Activated CD4-positive, alpha-beta T cell treated with anti-CD3 and anti-CD28 coated beads, Interleukin-2, amount 10 ng/mL, durations not matched to agents 7 days and 5 days (primary cell): ENCODE measurements at places on chromosomes 11 and 22.
A peak's percentile ranks its signal among the peaks of the same experiment; 100 is the strongest.

GRCh38 chr11:19181531-19182261, 20.1 kb downstream of the CSRP3 start:
- no peaks in the 10 kb centered on the region for H3K27me3 ChIP-seq
- peaks cover 7% of the 10 kb centered on the region for H3K36me3 ChIP-seq
- no peak overlapping the region for H3K4me3 ChIP-seq
- H3K4me1 ChIP-seq, result no peaks in the 10 kb centered on the region
- DNase-seq, result no peak

GRCh38 chr11:102846292-102846691, 2.9 kb upstream of the MMP3 start:
- DNase-seq, result no peak
- H3K36me3 ChIP-seq, result no peaks in the 10 kb centered on the region
- no peaks in the 10 kb centered on the region for H3K4me1 ChIP-seq
- peaks cover 8% of the 10 kb centered on the region for H3K27me3 ChIP-seq
- H3K27ac ChIP-seq, result no peak overlapping the region

DNA sequence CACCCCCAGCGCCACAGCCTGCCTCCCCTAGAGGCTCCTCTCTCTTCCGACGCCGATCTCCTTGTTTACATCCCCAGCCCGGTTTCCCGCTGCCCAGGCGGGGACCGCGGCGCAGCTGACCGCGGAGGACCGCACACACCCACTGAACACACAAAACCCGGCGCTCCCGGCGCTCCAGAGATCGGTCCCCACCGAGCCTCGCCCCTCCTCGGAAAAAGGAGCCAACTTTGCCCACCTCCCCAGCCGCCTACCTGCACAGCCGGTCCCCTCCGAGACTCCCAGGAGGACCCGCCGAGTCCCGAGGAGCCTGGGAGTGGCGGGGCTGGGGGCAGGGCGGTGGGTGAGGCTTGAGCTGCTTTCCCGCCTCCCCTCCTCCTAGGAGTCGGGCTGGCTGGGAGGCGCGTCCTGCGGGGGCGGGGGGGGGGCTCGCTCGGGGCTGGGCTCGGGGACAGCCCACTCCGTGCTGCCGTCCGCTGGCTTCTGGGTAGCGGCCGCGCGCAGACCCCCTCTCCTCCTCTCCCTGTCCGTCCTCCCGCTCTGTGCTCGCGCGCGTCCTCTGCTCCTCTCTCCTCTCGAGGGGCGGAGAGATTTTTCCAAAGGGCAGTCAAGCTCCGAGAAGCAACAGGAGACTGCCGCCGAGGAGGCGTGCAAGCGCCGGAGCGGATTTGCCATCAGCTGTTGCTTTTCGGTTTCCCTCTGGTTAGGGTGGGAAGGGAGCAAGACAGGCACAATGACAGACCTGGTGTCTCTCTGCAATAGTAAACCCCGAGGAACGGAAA, at the start of gene FXYD6:
Gene FXYD6, minus strand, starts transcription at position 318 of the 779 bp plus-strand sequence. CDS start 33,882 bp downstream, outside the sequence.
- H3K36me3 ChIP-seq, result no peaks in the 10 kb centered on the region
- H3K4me3 ChIP-seq, result peak within 1 kb of the TSS; percentile 53
- H3K27me3 ChIP-seq, result peaks cover 65% of the 10 kb centered on the region
- no peak within 1 kb of the TSS for H3K27ac ChIP-seq
- no peak for DNase-seq
- H3K4me1 ChIP-seq, result peaks cover 40% of the 10 kb centered on the region

DNA sequence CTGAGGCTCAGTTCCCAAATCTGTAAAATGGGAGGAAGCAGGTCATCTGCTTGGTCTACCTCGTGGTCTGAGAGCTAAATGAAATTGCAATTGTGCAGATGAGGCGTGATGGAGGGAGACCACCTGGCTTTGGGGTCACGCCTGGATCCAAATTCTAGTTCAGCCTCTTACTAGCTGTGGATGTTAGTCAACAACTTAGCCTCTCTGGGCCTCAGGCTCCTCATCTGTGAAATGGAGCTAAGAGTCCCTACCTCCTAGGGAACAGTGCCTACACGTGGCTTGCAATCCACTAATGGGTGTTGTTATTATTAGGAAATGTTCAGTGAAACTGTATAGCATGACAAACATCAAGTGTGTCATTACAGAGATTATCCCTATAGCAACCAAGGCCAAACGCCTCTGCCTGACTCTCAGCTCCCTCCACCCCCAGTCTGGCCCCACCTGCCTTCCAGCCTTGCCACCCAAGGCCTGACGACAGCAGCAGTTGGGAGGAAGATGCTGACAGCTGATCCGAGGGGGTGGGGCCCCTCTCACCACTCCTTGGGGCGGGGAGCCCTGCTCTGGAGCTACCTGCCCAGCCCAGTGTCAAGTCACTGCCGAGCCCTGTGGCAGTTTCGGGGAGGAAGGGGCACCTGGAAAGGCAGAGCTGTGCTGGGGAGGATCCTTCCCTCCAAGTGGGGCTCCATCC, 1.7 kb upstream of the RHOD start:
- no peak overlapping the region for H3K27ac ChIP-seq
- H3K36me3 ChIP-seq, result no peaks in the 10 kb centered on the region
- peaks cover 12% of the 10 kb centered on the region for H3K4me1 ChIP-seq
- peaks cover 10% of the 10 kb centered on the region for H3K27me3 ChIP-seq
- no peak for DNase-seq

DNA sequence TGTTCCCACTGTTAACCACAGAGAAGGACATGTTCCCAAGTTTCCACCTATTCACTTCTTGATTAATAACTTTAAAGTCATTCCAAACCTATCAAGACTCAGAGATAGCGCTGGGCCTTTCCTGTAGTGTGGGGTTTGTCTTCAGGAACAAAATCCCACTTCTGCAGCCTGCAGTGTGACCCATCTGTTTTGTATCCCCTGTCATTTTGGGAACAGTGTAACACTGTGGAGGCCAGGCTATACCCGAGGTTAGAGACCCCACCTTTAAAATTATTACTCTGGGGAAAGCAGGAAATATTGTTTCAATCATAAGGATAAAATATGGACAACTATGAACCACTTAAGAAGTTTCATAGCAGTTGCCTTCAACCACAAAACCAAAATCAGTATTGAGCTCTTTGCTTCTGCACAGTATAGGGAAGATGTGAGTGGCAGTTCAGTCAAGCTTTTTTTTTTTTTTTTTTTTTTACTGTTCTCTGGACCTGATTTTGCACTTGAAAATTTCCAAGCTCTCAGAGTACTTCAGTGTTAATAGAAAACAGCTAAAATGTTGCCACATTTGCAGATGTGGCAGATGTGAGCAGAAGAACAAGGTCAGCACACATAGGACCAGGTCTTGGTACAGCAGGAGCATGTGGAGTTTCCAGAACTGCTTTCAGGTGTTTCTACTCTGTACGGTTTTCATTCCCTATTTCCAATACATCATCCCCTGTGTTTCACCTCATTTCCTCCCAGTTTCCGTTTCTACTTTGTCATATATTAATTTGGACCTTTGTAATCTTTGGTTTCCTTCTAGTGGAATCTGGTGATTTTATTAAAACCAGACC, 121.5 kb downstream of the MAML2 start:
- peak overlapping the region; percentile 59 for H3K27ac ChIP-seq
- DNase-seq, result no peak
- peak overlapping the region; percentile 19 for H3K4me3 ChIP-seq
- H3K36me3 ChIP-seq, result peaks cover 28% of the 10 kb centered on the region

DNA sequence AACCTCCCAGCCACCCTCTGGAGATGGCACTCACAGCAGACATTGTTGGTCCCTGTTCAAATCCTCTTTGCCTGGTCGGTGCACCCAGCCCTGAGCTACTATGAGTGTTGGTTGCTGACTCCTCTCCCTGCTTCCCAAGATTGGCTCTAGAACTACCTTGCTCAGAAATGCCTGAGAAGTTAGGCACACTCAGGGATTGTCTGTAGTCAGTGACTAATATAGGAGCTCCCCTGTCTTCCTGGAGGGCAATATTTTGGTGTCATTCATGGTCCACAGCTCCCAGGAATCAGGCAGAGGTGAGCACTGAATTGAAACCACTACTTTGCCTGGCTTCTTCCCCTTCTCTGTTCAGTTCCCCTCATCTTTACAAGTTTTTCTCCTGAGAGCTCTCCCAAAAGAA, 325.9 kb downstream of the MIAT start:
- DNase-seq, result no peak
- no peak overlapping the region for H3K4me3 ChIP-seq
- H3K4me1 ChIP-seq, result no peaks in the 10 kb centered on the region
- no peaks in the 10 kb centered on the region for H3K36me3 ChIP-seq
- H3K27ac ChIP-seq, result no peak overlapping the region

GRCh38 chr22:46929710-46930204, 167.3 kb downstream of the TBC1D22A start:
- no peak overlapping the region for H3K27ac ChIP-seq
- no peak overlapping the region for H3K4me3 ChIP-seq
- H3K36me3 ChIP-seq, result peaks cover 4% of the 10 kb centered on the region
- no peak for DNase-seq
